ENCODE measurements at places on chromosomes 12 and 14.

DNA sequence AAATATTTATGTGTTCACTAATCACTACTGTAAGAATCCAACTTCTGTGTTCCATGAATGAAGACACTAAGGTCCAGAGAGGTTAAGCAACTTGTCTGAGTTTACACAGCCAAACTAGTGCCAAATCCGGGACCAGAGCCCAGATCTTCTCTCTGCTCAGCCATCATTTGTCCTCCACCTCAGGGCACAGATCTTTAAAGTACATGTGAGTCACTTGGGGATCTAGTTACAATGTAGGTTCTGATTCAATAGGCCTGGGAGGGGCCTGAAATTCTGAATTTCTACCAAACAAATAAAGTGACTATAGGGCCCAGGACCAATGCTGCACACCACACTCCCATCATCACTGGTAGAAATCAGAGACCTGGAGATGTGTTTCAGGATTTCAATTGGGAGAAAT, 162.9 kb downstream of the GXYLT1 start:
- no peak for DNase-seq

- no peak for DNase-seq
These were observed 122.2 kb upstream of the IGF1 start for GRCh38 chr12:102602521-102602920.

- DNase-seq: no peak
These were observed 217.8 kb downstream of the KITLG start for GRCh38 chr12:88362439-88362838.

DNA sequence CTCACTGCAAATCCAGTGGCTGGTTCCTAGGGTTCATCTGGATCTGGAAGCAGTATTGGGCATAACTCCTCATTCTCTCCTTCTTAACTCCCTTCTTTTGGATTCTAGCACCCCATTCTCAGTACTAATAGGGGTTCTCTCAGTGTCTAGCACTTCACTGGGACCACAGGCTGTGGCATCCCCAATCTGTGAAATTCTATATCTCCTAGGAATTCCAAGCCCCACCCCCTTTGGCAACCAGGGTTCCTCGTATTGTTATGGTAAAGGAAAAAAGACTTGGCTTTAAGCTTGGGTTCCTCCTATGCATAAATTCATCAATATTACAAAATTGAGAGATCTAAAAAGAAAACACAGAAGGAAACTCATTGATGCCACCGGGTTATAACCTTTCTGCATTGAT, 45.0 kb upstream of the FBXO21 start:
- no peak for DNase-seq

- no peak for DNase-seq
These were observed 165.1 kb downstream of the MON2 start for GRCh38 chr12:62631471-62632410.

DNA sequence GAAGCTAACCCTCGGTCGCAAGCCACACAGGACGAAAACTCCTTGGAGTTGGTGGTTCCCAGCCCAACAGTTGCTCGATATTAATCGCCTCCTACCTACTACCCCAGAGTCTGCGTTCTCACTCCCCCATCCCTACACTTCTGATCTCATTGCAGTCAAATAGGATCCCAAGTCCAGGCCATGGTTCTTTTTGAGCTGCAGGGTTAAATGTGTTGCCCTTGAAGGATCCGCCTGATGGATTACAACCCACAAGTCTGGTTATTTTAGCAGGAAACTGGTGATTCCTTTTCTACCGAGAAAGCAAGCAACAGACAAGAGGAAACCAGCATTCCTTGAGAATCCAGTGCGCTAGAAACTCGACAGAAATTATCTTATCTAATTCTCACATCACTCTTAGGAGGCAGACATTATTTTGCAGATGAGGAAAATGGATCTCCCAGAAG, 785 bp upstream of the NIN start:
- DNase-seq: no peak

DNA sequence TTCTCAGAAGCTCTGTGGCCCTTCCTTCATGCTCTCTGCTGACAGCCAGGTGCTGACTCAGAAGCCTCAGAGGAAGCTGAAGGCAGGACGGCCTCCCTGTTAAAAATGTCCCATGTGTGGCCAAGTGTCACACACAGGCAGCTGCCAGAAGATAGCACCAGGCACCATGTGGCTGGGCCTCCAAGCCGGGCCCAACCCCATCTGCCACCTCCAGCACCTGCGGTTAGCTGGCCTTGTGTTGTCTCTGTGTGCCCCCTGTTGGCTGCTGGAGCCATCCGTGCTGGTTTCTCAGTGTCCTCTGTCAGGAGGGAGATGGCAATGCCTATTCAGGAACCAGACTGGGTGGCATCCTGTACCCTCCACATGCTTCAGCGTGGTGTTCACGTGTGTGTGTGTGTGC, 63.2 kb downstream of the TSPAN11 start:
- DNase-seq: no peak

- no peak for DNase-seq
These were observed 88.0 kb downstream of the TMEM132D start for GRCh38 chr12:129815846-129816245.

GRCh38 chr12:85765453-85765869, 70.7 kb downstream of the RASSF9 start:
- DNase-seq: no peak

DNA sequence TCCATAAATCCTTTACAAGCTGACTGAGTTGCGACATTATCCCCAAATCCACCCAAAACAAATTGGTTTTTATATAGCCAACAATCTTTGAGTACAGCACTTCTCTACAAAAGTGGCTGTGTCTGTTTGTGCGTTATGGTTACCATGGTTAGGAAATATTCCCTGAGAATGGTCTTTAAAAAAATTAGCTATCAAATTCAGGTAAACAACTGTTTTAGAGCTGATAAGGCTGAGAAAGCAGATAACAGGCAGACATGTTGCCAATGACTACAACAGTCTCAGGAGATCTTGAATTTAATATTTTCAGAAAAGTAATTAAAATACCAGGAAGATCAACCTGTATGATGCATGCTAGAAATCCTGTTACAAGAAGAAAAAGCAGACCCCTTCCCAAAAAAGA, 248.0 kb downstream of the RASSF9 start:
- DNase-seq: no peak

GRCh38 chr14:100776681-100777365, 49.1 kb upstream of the MEG3 start:
- no peak for DNase-seq

- DNase-seq: no peak
These were observed 26.4 kb downstream of the SFSWAP start for GRCh38 chr12:131737150-131737827.

- DNase-seq: no peak
These were observed 4.0 kb upstream of the C1R start for GRCh38 chr12:7096006-7096932.

DNA sequence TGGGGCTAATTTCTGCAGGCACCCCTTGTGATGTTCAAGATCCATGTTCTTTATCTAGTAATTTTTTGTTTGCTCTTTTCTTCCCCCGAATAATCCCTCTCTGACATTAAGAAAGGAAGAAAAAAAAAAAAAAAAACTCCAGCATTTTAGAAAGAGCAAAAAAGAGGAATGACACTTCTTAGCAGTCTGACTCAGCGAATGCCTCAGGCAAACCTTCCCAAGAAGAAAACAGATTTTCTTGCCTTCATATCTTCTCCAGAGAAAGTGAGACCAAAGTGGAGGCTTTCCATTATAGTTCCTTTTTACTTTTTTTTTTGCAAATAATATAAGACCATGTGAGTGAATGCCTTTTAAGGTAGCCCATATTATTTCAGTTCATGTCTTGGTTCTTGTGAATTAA, 479.0 kb upstream of the SYT1 start:
- DNase-seq: no peak

DNA sequence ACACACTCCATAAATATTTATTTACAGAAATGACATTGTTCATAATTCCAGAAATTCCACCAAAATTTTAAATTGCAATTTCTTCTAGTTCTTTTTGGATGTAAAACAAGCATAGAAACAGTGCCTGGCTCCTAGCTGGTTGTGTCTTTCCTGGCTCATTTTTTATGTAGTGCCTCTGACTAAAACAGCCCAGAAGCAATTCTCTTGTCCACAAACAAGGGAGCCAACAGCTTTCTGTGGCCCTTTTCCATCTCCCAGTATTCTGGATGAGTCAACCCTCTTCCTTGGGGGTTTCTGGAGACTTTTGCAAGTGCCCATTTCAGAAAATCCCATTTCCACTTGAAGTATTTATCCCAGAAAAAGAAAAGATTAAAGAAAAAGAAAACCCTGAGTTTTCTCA, 141.4 kb downstream of the PHLDA1 start:
- DNase-seq: no peak

GRCh38 chr12:46609674-46610073, 216.1 kb downstream of the SLC38A4 start:
- DNase-seq: no peak

GRCh38 chr14:59123975-59124374, 64.5 kb upstream of the DAAM1 start:
- no peak for DNase-seq

GRCh38 chr12:27646149-27646548, 50.1 kb upstream of the REP15 start:
- no peak for DNase-seq

- no peak for DNase-seq
These were observed 16.7 kb downstream of the SLCO1C1 start for GRCh38 chr12:20711846-20712245.

GRCh38 chr12:51186465-51187085, 13.6 kb upstream of the TFCP2 start:
- DNase-seq: no peak

DNA sequence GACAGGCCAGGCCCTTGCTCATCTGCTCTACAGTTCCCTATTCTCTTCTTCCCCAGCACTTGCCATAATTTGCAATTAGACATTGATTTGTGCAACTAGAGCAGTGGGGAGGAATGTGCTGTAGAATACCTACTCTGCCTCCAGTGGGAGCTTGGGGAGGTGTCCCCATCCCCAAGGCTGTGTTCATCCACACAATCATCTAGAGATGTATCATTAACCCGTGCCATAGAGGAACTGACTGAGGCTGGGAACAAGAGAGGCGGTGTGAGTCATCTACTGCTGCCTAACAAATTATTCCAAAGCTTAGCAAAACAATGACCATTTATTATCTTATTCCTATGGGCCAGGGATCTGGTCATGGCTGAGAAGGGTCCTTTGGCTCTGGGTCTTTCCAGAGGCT, 5.1 kb upstream of the OTUB2 start:
- no peak for DNase-seq

DNA sequence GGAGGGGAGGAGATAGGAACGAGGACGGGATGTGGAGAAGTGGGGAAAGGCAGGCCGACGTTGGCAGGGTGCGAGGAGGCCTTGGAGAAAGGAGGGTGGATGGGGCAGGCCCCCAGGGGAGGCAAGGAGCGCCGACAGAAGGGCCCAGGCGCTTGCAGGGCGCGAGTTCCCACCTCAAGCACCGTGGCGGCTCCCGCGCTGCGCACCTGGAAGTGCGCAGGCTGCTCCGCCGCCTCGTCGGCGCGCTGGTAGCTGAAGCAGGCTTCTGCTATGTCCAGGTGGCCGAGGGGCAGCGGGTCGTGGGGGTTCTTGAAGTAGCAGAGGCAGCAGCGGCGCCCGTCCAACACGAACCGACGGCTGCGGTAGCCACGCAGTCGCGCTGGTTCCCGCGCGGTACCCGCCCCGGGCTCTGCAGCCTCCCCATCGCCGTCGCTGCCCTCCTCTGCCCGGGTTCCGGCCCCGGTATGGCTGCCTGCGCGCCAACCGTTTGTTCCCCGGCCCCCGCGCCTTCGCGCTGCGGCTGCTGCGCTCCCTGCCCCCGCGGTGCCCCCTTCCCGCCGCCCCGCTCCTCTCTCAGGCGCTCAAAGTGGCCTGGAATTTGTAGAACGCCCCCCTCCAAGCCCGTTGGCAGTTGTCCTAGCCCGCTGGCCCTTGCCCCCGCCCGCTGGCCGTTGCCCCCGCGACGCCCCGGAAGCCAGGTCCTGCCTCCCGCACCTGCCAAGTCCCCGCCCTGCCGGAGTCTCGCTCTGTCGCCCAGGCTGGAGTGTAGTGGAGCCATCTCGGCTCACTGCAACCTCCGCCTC, 1.1 kb upstream of the ACTR6 start:
- peak; percentile 70 for DNase-seq

DNA sequence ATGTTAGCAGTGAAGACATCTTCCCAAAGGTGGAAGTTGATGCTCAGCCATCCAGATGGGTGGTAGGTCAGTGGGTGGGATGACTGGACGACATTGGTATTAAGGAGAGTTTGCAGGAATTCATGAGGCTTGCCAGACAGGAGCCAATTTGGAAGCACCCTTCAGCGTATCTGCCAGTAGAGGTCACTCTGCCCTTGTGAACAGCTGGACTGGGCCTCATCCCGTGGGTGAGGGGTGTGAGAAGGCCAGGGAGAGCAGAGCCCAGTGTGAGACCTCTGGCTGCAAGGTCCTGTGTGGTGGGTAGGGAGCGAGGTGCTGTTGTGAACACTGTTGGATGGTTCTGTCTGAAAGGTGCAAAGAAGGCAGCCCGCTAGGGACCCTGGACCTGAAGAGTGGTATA, 37.7 kb downstream of the SLC5A8 start:
- no peak for DNase-seq

DNA sequence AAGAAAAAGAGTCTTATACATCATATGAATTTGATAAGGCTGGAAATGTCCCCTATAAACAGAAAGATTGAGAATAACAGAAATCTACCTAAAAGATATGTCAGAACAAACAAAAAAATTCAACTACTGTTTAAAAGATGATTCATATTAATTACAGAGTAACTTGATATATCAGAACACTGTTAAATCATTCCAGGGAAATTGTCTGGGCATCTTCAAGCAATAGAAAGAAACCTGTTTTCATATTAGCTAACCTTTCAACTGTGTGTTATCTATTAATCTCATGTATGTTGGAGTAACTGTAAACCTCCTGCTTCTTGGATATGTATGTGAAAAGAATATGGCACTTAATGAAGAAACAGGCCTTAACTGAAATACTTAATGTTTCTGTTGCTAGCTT, 96.7 kb downstream of the NUBPL start:
- DNase-seq: no peak

DNA sequence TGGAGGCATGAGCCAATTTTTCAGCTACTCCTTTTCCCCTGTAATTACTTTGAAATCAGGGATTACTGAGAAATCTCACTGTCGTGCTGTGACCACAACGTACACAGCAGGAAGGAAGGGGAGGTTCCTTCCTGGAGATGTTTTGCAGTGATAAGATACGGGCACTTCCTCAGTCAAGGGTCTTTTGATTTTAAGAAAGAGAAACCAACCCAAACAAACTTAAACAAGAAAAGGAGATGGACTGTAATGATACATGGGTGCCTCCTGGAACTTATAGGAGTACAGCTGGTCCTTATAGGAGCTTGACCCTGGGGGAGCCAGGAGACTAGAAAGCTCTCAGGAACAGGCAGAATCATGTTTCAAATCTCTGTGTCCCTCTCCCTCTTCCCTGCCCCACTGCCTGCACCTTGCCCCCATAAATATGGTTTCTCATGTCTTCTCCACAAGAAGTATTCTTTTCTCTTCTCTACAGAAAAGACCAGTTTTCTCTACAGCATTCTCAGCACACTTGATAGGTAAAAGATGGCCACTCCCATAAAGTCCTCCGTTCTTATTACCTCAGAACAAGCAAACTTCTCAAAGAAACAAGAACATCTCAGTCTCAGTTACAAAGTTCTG, 281.1 kb upstream of the AMIGO2 start:
- DNase-seq: peak; percentile 24

Data from activated T-helper 1 cell treated with Interleukin-2 at 50 U/mL for 16 hours (primary cell).